ENCODE measurements at places on chromosomes 11 and 22.

- DNase-seq: no peak
Observed at GRCh38 chr11:9664276-9665171, 647 bp downstream of the SWAP70 start.

DNA sequence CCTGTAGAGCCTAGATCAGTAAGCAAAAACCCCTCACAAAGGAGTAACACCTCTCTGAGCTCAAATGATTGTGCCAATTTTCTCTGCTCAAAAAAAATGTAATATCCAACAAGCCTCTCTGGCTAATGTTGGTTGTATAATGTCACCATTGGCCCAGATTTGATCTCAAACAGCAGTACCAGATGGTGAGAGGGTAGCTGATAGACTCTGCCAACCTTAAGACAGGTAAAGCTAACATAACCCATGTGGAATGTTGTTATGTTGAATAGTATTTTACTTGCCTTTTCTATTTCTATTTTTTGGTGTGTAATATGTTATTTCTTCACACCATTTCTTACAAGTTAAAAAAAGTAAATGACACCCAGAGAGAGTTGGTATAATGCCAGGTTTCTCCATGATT is 166.7 kb upstream of the GUCY1A2 start:
- no peak for DNase-seq

DNA sequence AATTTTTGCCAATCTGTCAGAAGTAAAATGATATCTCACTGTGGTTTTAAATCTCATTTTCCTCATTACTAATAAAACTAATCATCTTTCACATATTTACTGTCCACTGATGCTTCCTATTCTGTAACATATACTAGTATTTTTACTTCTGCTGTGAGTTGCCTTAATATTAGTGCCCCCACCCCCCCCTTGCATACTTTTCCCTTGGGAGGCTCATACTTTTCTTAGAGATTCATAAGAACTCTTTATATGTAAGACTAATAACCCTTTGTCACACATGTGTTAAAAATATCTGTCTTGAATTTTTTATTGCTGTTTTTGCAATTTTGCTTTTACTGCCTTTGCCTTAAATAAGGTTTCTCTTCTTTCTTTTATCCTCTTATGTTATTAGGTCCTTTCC is 87.2 kb downstream of the PHF21A start:
- DNase-seq: no peak

- DNase-seq: peak; percentile 38
Observed at GRCh38 chr11:832529-833113, at the start of gene CD151. Gene CD151, plus strand, starts transcription at chr11:832952. Its CDS starts 3,118 bp downstream, at chr11:836070.

DNA sequence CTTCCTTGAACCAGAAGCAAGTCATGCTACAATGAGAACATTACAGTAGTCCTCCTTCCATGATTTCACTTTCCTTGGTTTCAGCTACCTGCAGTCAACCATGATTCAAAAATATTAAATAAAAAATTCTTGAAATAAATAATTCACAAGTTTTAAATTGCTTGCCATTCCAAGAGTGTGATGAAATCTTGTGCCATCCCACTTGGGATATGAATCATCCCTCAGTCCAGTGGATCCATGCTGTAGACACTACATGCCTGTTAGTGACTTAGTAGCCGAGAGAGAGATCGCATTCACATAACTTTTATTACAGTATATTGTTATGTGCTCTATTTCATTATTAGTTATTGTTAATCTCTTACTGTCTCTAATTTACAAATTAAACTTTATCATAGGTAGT is 6.0 kb downstream of the HOATZ start:
- DNase-seq: no peak

- DNase-seq: no peak
Observed at GRCh38 chr11:796565-797295, 1.4 kb downstream of the SLC25A22 start.
